ENCODE measurements at places on chromosomes 1 and 21.
A peak's percentile ranks its signal among the peaks of the same experiment; 100 is the strongest.

DNA sequence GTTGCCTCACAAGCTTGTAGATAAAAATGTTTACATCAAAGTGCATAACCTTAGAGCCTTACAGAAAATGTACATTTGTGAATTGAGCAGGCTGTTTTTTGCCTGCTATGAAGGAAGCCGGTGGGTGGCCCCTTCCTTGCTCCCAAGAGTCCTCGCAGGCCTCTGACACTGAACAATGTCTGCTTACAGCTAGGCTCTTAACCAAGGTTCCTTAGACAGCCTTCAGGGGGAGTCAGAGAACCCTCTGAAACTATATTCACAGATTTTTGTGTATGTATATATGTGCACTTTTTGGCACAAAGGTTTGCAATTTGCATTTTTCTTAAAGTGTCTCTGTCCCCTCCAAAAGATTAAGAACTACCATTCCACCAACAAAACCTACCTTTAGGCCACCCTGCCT, 282.6 kb downstream of the BARHL2 start:
- DNase-seq, result peak; percentile 7

- peak; percentile 28 for DNase-seq
These were observed 60.6 kb upstream of the LRRC8B start for GRCh38 chr1:89464008-89464407.

DNA sequence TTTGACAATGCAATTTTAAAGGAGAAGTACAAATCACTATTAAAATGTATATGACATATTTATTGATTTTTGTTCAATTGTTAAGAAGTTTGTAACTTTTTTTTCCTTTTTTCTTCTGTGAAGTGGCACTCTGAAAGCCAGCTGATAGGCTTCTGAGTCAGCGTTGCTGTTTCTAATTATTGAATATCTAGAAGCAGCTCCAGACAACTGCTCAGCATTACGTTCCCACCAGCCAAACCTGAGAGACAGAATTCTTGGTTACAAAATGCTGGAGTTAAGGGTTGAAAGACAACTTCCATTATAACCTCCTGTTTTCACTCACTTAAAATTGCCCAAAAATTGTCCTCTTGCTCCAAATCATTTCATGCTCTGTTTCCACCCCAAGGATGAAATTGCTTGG, 31.4 kb upstream of the LMX1A start:
- DNase-seq, result no peak

DNA sequence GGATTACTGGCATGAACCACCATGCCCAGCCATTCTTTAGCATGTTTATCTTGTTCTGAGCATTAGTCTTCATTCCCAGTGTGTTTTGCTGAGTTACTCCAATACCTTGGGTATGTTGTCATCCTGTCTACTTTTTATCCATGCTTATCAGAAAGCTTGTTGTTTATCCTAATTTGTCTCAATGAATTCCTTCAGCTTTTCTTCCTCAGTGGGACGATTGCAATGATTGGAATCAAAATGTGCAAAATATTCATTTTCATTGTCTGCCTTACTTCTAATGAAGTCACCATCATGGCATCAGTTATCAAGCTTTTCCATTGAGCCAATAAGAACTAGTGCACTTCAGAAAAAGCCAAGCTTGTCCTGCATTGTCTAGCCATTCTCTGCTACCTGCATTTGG, 170.5 kb downstream of the HFM1 start:
- no peak for DNase-seq

DNA sequence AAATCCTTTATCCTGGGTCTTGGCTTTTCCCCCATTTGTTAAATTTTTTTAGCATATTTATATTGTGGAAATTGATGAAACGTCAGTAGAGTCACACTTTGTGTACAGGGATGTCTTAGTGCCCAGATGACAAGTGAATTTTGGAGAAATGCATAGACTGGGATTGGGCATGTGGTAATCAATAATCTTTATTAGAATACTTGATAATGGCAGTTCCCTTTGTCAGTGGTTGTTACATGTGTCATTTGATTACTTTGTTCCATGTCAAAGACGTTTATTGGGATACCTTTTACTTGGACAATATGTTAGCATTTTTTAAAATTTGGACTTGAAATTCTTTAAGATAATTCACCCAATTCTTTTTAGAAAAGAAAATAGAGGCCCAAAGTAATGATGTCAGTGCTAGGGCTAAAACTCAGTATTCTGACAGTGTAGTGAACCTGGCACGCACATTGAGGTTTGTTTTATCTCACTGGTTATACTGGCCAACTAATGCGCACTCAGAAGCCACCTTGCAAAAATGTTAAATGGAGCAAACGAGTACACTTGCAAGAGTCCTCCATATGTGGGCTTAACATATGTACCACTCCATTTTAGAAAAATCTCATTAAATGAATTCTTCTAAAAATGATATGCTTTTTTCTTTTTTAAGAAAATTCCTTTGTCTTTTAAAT, 9.2 kb downstream of the PRPF38B start:
- DNase-seq, result no peak

GRCh38 chr1:36107394-36107793, 17.6 kb downstream of the COL8A2 start:
- DNase-seq, result no peak

GRCh38 chr1:56329970-56330369, 249.4 kb downstream of the PLPP3 start:
- no peak for DNase-seq

- no peak for DNase-seq
These were observed 44.0 kb downstream of the CDC42 start for GRCh38 chr1:22096463-22096862.

GRCh38 chr1:187234706-187235105, 406.0 kb downstream of the PLA2G4A start:
- DNase-seq, result no peak

DNA sequence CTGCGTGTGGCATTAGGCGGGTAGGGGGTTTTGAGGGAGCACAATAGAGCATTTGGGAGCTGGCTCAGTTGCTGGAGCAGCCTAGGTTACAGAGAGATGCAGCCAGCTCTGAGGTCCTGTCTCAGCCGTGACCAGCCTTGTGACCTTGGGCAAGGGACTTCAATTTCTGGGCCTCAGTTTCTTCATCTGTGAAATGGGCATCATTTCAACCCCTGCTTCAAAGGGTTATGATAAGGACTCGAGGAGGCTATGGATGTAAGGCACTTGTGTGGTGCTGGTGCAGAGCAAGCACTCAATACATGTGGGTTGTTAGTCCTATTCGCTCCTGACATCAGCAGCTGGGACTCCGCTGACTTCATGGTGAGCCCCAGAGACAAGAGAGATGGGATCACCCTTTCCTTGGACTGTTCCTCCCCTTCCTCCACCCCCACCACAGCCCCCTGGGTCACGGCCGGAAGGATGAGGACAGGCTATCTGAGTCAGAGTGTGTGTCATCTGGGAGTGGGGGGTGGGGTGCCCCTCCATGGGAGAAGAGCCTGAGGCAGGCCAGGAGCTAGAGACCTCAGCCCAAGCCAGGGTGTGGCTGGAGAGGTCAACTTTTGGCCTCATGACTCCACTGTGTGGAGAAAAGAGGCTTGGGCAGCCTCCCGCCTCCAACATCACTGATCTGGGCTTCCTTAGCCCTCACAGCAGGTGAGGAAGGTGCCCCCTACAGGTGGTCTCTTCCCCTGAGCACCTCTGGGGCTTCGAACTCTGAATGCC, 71.4 kb upstream of the ZBTB40 start:
- peak; percentile 21 for DNase-seq

DNA sequence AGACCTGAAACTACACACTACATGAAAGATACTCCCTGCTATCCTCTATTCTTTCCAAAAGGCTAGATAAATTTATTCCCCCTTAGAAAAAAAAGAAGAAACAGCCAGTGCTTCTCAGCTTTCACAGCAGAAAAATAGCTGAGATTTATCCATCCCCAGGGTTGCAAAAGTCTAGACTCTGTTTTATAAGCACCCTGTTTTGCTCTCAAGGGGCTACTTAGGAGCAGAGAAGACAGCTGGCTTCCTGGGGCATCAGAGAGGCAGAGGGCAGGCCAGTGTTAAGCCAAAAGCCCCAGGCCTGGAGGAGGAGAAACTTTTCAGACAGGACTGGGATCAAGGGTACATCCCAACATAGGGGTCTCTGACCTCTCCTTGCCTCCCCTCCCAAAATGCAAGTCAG, 3.9 kb downstream of the LAMB3 start:
- no peak for DNase-seq

- DNase-seq, result no peak
These were observed 10.7 kb downstream of the WNT3A start for GRCh38 chr1:228017356-228018124.

DNA sequence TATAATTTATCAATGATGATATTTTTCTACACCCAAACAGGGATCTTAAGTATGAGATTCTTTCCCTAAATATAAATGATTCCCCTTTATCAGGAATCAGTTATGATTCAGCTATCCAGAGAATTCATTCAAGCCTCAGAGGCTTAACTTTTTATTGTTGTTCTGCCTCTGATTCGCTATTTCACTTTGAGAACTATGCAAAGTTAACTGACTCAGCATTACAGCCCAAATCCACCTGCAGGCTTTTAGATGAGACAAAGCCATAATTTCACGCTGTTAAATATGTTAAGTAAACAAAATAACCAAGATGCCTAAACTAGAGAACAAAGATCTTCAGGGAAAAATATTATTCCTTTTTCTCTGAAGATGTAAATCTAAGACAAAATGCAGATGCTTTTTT, 8.5 kb downstream of the SCYL3 start:
- DNase-seq, result peak; percentile 22

- no peak for DNase-seq
These were observed 10.2 kb downstream of the DDI2 start for GRCh38 chr1:15627343-15627988.

GRCh38 chr1:155051777-155052398, 772 bp downstream of the ADAM15 start:
- DNase-seq, result peak; percentile 48

GRCh38 chr1:68016381-68016780, 34.0 kb downstream of the DIRAS3 start:
- DNase-seq, result no peak

- no peak for DNase-seq
These were observed 50.1 kb downstream of the CRP start for GRCh38 chr1:159664247-159664646.

DNA sequence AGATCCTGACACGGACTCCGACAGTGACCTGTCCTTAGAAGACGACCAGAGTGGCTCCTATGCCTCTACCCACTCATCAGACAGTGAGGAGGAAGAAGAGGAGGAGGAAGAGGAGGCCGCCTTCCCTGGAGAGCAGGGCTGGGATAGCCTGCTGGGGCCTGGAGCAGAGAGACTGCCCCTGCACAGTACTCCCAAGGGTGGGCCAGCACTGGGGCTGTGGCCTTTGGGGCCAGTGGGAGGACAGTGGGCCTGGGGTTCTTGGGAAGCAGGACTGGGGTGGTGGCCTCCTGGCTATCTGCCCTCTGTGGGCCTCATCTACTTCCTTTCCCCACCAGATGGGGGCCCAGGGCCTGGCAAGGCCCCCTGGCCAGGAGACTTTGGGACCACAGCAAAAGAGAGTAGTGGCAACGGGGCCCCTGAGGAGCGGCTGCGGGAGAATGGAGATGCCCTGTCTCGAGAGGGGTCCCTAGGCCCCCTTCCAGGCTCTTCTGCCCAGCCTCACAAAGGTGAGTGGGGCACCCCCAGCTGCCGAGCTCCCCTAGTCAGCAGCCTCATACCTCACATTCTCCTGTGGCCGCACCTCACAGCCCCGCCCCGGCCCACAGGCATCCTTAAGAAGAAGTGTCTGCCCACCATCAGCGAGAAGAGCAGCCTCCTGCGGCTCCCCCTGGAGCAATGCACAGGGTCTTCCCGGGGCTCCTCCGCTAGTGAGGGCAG, 10.0 kb downstream of the PSRC1 start:
- no peak for DNase-seq

GRCh38 chr1:160488347-160489058, 34.6 kb downstream of the SLAMF6 start:
- DNase-seq, result no peak

GRCh38 chr21:29803191-29803590, 136.6 kb downstream of the GRIK1 start:
- DNase-seq, result no peak

DNA sequence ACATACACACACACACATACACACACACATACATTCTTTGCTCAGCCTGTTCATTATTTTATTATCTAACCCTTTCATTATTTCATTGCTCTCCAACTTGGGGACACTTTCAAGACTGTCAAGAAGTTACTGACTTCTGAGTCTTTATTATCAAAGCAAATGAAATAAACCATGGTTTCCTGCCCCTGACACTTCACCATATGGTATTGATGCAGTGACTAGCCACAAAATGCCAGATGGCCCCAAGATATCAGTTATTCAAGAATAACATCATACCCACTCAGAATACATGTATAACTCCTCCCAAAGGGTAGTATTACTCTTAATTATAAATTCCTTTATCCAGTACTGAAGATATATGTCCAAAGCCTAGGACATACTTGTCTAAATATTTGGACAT, 197.3 kb downstream of the MRPL39 start:
- DNase-seq, result no peak

- DNase-seq, result no peak
These were observed 9.4 kb upstream of the TARBP1 start for GRCh38 chr1:234488054-234489006.

DNA sequence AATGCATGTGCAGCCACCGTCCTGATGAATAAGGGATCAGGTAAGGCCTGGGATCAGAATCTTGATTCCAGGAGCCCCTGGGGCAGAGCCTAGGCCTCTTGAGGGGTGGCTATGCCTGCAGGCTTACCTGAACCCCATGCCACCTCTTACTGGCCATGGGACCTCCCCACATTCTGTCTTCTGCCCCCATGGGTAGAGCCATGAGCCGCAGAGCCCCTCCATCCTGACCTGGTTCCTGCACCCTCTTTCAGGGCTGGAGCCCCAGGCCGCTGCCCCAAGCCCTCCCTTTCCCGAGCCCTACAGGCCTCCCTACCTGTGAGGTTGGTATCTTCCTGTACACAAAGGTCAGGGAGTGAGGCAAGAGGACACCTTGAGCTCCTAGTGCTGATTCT, 120.8 kb downstream of the DMRTB1 start:
- no peak for DNase-seq

DNA sequence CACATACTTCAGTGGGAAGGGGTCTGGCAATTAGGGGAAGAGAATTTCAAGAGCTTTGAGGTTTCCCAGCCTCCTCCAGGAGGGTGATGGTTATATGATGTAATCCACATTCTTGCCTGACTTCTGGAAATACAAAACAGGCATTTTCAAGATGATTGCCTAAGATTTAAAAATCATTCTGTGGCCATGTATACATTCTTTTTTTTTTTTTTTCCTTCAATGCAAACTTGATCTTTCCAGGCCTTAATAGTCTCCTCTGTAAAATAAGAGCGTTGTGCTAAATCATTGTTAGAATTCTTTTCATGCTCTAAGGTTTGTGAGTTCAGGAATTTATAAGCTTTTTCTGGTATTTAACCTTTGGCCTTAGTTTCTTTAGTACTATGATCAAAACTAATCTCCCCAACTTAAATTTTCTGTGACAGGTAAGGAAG, 192.3 kb upstream of the HMCN1 start:
- no peak for DNase-seq
